ENCODE measurements at places on chromosomes 11 and 22. TPM values are rescaled to one million over a fixed set of nuclear protein-coding genes. Genes with fewer than 3 reads are reported as not detected.
A peak's percentile ranks its signal among the peaks of the same experiment; 100 is the strongest.

GRCh38 chr22:37681556-37682049, 4.5 kb upstream of the NOL12 start:
- H3K36me3 ChIP-seq, result peaks cover 24% of the 10 kb centered on the region
- peaks cover 41% of the 10 kb centered on the region for H3K4me1 ChIP-seq
- H3K4me3 ChIP-seq, result no peak overlapping the region
- no peak for DNase-seq

DNA sequence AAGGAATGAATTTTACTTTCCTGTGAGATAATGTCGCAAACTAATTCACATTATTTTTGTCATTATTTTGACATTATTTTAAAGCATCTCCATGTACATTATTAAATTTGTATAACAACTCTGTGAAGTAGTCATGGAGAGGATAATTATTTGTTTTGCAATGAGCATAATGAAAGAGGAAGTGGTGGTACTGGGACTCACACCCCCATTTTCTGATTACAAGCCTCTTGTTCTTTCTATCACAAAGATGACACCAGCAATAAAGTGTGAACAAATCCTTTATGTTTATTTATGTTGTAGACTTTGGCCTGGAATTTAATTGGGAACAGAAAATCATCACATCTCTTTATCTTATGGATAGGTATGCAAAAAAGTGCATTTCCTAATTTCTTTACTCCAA, 522.6 kb downstream of the TMEM135 start:
- no peaks in the 10 kb centered on the region for H3K36me3 ChIP-seq
- H3K4me1 ChIP-seq, result no peaks in the 10 kb centered on the region
- no peak for DNase-seq
- no peak overlapping the region for H3K27ac ChIP-seq
- H3K27me3 ChIP-seq, result no peaks in the 10 kb centered on the region

GRCh38 chr11:64863391-64864060, 14.9 kb downstream of the EHD1 start:
- H3K4me1 ChIP-seq, result peaks cover 100% of the 10 kb centered on the region
- H3K27me3 ChIP-seq, result no peaks in the 10 kb centered on the region
- peak overlapping the region; percentile 93 for H3K27ac ChIP-seq
- peaks cover 14% of the 10 kb centered on the region for H3K36me3 ChIP-seq
- DNase-seq, result no peak

DNA sequence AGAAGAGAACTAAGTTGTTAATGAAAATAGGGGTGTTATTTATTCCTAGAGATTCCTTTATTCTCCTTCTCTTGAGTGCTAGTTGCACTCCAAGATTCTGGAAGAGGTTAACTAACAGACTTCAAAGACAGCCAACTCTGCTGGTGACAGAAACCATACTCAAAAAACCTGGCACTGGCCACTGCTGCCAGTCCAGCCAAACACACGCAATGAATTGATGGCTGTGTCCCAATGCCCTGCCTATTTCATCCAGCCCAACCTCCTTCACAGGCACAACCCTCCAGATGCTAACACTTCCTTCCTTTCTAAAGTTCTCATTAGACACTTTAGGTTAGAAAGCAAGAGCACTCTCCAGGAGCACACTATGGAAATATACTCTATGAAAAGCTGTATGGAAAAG, 150.8 kb upstream of the C11orf58 start:
- no peak overlapping the region for H3K27ac ChIP-seq
- no peaks in the 10 kb centered on the region for H3K27me3 ChIP-seq
- DNase-seq, result no peak
- H3K4me1 ChIP-seq, result no peaks in the 10 kb centered on the region
- no peak overlapping the region for H3K4me3 ChIP-seq

DNA sequence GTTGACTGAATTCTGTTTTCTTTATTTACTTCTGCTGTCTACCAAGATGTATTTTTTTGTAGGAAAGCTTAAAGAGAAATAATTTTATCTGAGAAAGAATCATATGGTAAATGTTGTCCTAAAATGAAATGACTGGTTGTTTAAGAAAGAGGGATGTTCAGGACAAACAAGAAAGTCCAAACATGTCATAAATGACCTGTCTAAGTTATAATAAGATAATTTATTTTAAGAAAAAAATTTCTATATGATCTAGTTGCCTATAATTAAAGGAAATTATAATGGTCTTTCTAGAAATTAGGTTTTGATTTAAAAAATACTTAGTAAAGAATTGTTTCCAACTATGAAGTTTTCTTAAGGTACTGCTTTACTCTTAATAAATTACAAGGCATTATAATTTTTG, 10.5 kb downstream of the SCGB2A2 start:
- no peak for DNase-seq
- no peaks in the 10 kb centered on the region for H3K27me3 ChIP-seq
- H3K27ac ChIP-seq, result no peak overlapping the region
- no peaks in the 10 kb centered on the region for H3K36me3 ChIP-seq
- no peak overlapping the region for H3K4me3 ChIP-seq
- no peaks in the 10 kb centered on the region for H3K4me1 ChIP-seq

DNA sequence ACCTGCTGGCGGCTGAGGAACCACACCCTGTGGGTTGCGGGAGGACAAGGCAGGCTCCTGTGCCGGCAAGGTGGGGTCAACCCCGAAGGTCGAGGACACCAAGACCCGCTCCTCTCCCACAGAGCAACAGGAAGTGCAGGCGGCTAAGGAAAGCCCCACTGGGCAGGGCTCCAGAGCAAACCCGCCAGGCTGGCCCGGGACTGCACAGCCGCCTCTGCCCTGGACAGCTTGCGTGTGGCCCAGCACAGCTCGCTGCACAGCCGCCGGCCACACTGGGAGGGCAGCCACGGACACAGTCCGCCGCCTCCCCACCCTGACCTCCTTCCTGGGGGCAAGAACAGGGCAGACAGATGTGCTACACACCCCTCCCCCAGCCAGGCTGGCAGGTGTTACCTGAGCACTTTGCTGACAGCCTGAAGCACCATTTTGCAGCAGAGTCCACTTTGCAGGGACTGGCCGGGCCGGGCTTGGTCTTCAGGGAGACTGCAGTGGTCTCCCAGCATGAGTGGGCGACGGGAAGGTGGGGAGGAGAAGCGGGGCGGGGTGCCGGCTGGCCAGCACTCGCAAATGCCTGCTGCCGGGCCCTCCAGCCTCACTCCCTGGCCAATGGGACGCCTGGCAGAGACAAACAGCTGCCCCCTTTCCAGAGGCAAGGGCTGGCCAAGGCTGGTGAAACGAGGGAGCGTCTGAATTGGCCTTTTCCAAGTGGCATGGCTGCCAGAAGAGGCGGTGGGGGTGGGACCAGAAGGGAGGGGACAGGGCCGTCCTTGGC, at the start of gene MOB2:
Gene MOB2, minus strand, starts transcription at position 726 of the 772 bp plus-strand sequence. Its CDS starts 223 bp downstream, at position 503.
- peaks cover 84% of the 10 kb centered on the region for H3K4me1 ChIP-seq
- H3K36me3 ChIP-seq, result no peaks in the 10 kb centered on the region
- DNase-seq, result no peak

DNA sequence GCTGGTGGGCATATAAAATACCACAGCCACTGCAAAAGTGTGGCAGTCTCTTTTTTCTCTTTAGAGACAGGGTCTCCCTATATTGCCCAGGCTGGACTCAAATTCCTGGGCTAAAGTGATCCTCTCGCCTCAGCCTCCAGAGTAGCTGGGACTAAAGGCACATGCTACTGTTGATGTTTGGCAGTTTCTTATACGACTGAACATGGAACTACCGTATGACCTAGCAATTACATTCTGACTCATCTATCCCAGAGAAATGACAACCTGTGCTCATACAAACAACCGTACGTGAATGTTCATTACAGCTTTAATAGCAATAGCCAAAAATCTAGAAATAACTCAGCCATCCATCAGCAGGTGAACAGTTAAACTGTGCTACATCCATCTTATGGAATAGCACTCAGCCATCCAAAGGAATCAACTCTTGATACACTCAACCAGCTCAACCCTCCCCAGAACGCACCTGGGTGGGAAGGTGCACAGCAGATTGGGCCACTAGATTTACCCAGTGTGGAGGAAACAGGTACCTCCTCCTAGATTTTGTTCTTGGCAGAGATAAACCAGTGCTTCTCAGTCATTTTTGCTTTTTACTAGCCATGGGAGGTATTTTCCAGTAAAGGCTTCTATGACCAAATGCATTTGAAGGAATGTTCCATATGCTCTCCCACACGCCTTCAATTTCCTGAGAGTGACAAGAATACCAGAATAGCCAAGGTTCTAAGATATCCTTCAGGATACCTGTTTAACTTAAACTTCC, 130.5 kb downstream of the MED15 start:
- no peak overlapping the region for H3K27ac ChIP-seq
- H3K4me1 ChIP-seq, result no peaks in the 10 kb centered on the region
- no peak for DNase-seq

The SCGB1D2 gene
- total RNA-seq, result not detected

The GTSE1 gene
- total RNA-seq, result not detected

The KRTAP5-10 gene
- not detected for total RNA-seq

The HBB gene
- total RNA-seq, result 236 TPM

The SLN gene
- total RNA-seq, result 0.65 TPM
